ENCODE measurements at places on chromosomes 3 and 15.

- DNase-seq: no peak
Measured at GRCh38 chr3:61233746-61234145, 17.5 kb downstream of the FHIT start.

DNA sequence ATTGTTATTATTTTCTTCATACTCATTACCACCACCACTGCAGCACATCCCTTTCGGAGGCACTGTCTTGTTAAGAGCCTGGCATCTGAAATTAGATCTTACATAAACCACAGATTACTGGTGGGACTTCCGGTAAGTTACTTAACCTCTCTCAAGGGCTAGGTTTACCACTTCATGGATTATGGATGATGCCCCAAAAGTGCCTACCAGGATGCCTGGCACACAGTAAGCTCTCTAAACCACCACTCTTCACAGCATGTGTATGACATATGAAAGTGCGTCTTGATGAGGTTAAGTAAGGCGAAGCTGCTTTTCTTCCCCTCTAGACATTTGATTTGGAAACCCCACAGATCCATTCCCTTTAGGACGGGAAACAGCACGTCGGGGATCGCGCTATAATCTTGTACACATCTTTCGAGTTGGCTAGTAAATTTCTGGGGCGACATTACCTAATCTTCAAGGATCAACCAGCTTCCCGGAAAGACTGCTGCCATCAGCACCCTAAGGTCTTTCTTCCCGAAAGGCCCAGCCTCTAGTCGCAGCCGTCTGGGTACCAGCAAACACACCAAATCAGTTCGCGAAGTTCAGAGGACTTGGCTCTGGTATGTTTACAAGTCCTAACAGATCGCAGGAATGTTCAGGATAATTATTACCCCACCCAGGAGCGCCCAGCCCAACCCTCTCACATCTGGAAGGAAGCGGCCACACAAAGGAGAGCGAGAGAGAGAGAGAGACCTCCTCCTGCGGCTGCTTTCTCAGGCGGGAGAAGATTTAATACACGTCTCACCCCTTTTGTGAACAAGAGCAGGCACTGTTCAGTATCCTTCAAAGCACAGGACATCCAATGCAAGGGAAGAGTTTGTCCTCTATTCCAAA, 155.1 kb upstream of the FRMD4B start:
- DNase-seq: no peak

GRCh38 chr3:189902230-189903186, 218.2 kb downstream of the P3H2 start:
- no peak for DNase-seq

GRCh38 chr3:86046436-86047136, 944.4 kb downstream of the VGLL3 start:
- no peak for DNase-seq

GRCh38 chr3:24303057-24303754, 191.4 kb downstream of the THRB start:
- no peak for DNase-seq

- DNase-seq: no peak
Measured at GRCh38 chr3:76367281-76367680, 581.9 kb upstream of the ZNF717 start.

GRCh38 chr3:101069901-101070798, 76.9 kb upstream of the ABI3BP start:
- no peak for DNase-seq

- DNase-seq: no peak
Measured at GRCh38 chr3:183318877-183319276, 65.8 kb downstream of the B3GNT5 start.

- no peak for DNase-seq
Measured at GRCh38 chr3:113193288-113193687, 18.1 kb upstream of the BOC start.

- no peak for DNase-seq
Measured at GRCh38 chr3:9514956-9515355, 38.7 kb downstream of the LHFPL4 start.

- DNase-seq: no peak
Measured at GRCh38 chr15:94576889-94577533, 345.6 kb downstream of the MCTP2 start.

GRCh38 chr15:70036585-70037291, 61.0 kb downstream of the TLE3 start:
- no peak for DNase-seq

DNA sequence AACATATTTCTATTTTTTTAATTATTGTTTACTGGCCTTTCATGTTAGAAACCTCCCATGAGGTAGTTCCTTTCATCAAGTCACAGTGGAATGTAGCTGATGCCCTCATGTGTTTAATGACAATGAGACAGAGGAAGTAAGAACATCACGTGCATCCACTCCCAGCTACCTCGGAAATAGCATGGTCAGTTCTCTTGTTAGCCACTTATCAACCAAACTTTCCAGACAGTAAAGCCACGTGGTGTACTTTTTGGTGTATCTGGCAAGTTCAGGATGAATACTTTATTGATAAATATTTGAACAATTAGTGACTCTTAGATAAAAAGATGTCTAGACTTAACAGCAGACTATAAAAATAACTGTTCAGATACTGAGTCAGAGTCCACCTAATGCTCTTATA, 781.7 kb downstream of the MECOM start:
- DNase-seq: no peak

GRCh38 chr3:98564282-98565005, 29.0 kb downstream of the CPOX start:
- no peak for DNase-seq

DNA sequence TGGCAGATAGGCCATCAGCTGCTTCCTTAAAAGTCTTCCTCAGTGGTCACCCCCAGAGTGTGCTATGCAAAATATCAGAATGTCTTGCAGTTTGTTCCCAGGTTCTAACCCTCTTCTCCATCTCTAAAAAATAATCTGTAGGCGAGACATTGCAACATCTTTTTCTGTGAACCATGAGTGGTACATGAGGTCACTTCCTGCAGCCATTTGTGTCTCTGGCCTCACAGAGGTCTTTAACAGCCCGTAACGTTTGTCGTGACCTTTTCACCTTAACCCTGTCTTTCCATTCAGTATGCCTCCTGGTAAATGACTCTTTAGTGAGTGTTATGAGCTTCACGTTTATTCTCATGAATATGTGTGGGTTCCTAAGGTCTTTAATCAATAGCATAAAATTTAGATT, 145.4 kb downstream of the KLHL25 start:
- no peak for DNase-seq

DNA sequence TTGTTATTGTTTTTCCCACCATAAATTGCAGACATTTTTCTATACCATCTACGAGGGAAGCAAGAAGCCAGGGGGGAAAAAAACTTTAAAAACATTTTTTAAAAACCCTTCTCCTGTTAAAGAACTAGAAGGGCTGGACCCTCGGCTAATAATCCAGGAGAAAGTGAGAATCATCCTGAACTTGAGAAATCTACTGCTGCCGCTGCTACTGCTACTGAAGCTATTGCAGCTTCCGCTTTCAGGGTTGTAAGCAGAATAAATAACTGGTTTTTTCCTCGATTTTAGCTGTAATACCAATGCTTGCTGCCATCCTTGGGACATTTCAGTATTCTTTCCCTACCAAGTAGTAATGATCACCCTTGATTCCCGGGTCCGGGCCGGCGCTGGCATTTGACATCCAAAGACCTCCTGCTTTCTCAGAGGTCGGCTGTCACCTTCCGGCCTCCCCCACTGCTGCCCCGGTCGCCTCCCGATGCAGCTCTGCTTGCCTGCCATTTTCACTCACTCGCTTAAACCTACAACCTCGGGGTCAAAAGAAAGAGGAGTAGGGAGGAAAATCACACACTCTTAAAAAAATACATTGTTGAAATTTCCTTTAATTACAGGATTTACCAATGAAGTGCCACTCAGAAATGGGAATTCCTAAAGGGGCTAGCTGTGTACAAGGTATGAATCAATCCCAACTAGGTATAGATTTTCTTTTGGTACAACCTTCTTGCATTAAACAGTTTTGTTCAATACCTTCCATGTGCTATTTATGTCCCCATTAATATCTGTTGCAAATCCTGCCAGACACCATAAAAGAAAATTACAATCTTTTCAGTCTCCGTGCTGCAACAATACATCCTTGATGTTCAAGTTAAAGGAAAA, 674 bp upstream of the MECOM start:
- no peak for DNase-seq

GRCh38 chr3:12424635-12425319, 59.5 kb upstream of the TSEN2 start:
- no peak for DNase-seq

DNA sequence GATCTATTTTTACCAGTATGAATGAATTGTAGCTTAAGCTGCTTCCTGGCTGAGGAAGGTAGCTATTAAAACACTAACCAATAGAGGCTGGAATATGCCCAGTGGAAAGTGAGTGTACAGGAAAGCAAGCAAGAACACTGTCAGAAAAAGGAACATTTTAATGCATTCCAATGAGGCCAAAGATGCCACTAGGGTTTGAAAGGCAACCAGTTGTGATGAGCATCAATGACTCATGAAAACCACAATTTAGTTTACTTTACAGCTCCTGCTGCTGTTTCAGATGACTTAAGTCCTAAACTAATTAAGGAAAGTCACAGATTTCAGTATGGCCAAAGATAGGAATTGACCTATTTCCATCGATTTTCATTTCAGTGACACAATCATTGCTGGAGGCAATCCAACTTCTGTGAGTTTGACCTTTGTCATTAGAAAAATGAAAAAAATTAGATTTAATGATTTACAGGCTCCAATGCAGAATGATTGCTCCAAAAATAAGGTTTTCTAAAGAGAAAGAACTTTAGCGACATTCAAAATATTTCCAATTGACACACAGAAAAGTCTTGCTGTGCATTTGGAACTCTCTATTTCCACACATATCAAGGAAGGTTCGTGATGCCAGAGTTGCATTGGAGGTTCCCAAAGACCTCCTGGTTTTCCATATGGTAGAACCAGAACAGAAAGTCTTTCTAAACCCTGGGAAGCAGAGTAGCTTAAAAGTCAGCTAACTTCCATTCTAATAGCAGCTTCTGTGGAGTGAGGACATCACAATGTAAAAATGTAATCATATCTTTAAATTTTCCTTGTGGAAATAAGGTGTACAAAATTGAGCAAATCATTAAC, 103.0 kb downstream of the SUCNR1 start:
- DNase-seq: no peak

DNA sequence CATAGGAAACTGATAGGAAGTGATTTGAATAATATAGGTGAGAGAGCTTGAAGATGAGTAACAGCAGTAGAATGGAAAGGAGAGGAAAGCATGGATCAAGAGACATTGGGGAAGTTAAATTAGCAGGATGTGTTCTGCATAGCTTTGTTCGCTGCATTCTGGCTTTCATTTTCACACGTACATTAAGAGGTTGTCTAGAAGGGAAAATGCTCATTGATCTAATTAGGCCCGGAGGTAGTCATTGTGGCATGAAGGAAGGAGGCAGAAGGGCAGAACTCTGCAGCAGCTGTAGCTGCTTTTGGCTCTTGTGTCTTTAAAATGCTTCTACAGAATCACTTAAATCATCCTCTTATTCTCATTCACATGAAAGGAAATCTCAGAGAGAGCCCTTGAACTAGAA, 40.3 kb downstream of the KCNAB1 start:
- DNase-seq: no peak

DNA sequence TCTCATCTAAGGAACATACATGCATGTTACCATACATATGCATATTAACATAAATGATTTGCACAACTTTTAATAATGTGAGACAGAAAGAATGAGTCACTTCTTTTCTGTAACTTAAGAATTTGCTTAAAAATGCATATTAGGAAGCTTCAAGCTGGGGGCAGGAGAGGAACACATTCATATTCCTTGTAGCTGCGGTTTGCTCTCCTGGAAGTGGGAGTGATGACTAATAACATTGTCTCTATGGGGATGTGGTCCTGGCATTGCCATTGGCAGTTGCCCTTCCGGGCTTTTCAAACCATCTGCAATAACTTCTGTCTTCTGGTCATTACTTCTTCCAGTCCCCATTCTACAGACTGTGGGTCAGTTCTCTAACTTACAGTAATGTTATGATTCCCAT, 15.6 kb downstream of the CHST2 start:
- DNase-seq: no peak

DNA sequence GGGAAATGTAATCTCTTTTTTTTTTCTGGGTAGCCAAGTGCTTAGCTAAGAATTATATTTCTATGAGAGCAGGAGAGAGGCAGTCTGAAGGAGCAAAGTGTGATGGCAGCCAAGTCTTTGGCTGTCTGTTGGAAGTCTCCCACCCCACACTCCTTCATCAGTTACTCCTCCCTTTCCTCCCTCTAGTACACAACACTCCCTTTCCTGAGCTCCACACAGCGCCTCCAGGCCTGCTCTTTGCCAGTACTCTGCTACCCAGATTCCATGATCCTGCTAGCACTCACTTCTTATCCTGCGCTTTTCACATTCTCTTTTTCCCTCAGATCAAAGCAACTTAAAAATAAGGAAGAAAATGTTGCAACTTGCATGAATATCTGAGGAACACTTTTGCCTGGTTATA, 37.4 kb upstream of the SNRK start:
- DNase-seq: no peak

- DNase-seq: peak; percentile 85
Measured at GRCh38 chr3:107235928-107236315, 141.3 kb upstream of the CCDC54 start.

DNA sequence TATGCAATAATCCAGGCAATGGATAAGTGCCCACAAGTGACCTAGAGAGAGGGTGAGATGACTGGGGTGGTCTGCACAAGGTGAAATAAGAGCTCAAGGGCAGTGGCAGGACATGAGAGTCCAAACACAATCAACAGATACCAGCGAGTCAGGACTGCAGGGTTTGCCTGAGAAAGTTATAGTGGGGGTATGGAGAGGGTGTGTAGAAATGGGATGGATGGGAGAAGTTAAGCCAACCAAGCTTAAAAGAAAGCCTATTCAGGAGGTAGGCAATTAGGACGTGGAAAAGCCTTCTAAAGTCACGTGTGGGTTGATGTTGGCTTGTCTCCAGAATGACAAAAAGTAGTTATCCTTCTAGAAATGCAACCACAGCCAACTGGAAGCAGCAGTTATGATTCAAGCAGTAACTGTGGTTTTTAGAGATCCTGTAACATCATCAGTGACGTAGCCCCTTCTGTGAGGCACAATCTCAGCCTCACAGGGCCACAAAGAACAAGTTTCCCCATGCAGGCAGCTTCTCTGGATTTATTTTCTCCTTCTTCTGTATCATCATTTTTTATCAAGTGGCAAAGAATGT, 56.1 kb downstream of the FAM174B start:
- DNase-seq: no peak

- no peak for DNase-seq
Measured at GRCh38 chr3:21934591-21934990, 183.6 kb upstream of the ZNF385D start.

DNA sequence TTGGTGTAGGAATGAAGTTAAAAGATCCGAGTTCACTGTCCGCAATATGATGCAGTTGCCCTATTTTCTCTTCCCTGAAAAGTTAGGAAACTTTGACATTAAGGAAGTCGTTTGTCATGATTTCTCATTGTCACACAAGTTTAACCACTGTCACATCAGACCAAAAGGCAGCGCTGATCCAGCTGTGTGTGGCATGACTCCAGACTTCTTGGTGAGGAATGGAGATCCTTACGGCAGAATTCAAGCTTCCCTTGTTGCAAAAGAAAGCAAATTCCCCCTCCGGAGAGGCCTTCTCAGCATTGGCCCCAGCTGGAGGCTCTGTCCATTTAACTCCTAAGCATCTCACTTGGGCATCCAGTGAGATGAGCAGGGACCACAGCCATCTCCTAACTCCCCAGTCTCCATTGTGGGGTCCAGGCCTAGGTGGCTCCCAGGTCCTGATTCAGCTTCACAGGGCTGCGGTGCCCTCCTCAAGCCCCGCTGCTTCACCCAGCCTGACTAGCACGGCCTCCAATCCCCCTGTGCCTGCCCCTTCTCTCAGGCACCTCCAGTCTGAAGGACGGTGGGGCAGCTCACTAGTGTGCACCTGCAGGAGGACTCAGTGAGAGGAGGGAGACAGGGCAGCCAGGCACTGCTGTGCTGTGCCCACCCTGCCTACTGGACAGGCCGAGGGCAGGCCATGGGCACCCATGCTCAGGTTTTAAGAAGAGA, 159.5 kb downstream of the CHSY1 start:
- DNase-seq: no peak

Measured in urinary bladder (tissue), 4 donors.